GDM1 (cell line): ENCODE measurements at places on chromosomes 5 and 9.

DNA sequence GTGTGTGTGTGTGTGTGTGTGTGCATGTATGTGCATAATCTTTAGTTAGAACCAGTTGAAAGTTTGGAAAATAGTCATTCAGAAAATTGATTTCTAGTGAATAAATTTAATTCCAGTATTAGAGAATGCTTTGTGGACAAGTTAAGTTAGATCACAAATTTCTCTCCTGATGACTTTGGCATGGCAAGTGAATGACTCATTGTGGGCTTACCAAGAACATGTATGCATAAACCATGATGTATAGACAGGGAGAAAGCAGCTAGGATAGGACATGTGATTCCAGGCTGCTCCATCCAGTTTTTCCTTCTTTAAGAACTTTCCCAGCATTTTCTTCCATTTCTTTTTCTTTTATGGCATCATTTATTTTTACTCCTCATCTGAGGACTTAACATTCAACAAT is 85.7 kb upstream of the SGCD start:
- no peak for DNase-seq

GRCh38 chr9:6068983-6069382 is 53.6 kb upstream of the RANBP6 start:
- DNase-seq: peak; percentile 10

DNA sequence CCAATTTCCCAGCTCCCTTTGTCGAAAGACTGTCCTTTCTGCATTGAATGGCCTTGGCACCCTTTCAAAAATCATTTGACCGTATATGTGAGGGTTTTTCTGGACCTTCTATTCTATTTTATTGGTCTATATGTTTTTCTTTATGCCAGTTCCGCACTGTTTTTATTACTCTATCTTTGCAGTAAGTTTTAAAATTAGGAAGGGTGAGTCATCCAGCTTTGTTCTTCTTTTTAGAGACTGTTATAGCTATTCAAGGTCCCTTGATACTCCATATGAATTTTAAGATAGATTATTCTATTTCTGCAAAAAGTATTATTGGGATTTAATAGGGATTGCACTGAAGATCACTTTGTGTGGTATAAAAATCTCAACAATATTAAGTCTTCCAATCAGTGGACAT is 44.2 kb upstream of the STARD4 start:
- DNase-seq: no peak

DNA sequence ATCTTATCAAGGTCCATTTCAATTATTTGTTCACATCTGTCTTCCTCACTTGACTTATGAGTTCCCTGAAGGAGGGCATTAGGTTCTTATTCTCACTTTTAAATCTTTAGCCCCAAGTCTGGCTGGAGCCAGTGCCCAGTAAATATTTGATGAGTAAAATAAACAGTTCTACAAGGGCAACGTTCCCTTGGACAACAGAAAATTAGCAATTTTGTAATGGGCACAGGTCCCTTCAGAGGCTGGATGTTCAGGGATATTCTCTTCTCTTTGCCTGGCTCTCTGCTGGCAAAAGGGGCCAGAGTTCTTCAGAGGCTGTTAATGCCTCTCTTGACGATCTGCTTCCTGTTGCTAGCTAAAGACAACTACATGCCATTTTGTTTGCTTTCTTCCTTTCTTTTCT is 149.7 kb downstream of the SEMA6A start:
- DNase-seq: no peak

GRCh38 chr5:173498739-173499470 is 117.5 kb downstream of the BOD1 start:
- no peak for DNase-seq

DNA sequence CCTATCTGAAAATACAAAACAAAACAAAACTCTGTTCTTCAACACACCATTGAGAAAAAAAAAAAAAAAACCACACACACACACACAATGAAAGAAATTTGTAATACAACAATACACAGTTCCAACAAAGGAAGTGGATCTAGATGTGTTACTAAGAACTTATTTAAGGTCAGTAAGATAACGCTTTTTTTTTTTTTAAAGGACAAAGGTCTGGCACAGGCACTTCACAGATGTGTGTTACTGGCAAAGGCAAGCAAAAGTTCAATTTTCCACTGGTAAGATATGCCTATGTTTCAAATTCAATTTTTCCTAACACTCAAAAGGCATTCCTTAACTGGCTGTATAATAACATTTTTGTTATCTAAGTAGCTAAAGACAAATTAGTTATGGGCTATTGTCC is 3.6 kb downstream of the RFK start:
- DNase-seq: no peak
